Fibroblast of upper back skin (primary cell): ENCODE measurements at places on chromosomes 5 and 9.
A peak's percentile ranks its signal among the peaks of the same experiment; 100 is the strongest.

- no peak for DNase-seq
Observed at GRCh38 chr9:121708768-121709488, 57.5 kb downstream of the DAB2IP start.

DNA sequence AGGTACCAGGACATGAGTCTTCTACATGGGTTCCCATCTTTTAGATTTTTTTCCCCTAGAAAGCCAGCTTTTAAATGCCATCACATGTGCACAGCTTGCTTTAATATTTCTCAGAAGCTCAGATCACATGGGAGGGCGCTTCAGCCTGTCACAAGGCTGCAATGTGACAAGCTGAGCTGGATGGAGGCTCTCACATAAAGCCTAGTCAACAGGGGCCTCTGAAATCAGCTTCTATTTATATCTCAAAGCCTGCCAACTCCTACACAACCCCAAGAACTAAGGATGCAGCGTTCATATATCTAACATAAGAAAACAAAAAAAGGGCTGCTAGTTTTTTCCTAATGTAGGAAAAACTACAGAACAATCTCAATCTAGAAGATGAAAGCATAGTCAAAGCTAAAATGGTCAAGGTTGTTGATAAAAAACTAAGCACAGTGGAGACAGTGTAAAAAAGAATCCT lies 2.3 kb downstream of the ZFAND5 start:
- DNase-seq = peak; percentile 63

- DNase-seq = no peak
Observed at GRCh38 chr5:98777295-98777694, 3.8 kb downstream of the RGMB start.

DNA sequence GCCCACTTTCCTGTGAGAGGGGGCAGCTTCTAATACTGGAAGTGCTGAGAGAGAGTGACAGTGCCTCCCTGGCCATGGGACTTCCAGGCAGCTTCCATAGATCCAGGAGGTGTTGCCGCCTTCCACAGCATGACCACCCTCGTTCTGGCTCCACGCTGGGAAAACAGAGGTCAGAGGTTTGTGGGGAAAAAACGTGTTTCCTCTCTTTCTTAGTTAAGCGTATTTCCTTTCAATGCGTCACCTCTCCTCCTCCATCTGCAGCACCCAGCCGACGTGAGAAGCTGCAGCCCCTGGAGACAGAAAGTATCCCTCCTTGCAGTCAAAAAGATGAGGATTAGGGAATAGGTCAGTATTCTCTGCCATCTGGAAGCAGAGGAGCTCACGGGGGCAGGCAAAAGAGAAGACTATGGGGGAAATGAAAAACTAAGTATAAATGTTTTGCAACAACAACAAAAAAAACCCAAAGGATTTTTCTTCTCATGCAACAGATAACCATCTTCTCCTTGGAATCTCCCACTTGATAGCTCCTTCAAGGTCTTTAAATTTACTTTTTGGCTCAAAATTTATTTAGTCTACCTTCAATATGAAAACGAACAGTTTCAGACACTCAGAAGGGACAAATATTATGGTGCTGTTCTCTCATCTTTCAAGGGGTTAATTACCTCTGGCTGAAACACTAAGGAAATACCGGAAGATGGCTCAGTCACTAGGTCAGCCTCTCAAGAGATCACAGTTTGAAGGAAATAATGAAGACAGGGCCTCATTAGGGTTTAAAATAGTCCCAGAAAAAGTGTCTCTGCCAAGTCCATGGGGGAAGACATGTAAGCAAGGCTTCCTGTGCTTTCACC lies 38.0 kb downstream of the MTMR12 start:
- peak; percentile 50 for DNase-seq

- DNase-seq = no peak
Observed at GRCh38 chr9:80932947-80933780, 756.2 kb downstream of the TLE1 start.

GRCh38 chr5:124996023-124996763 lies 249.8 kb upstream of the ZNF608 start:
- peak; percentile 27 for DNase-seq

GRCh38 chr5:135332519-135333150 lies 66.4 kb downstream of the MACROH2A1 start:
- peak; percentile 70 for DNase-seq
